ENCODE measurements at places on chromosomes 2 and 18.
A peak's percentile ranks its signal among the peaks of the same experiment; 100 is the strongest.

GRCh38 chr2:69556008-69556407, 87.5 kb downstream of the AAK1 start:
- no peak for DNase-seq

GRCh38 chr2:177195194-177195593, 17.4 kb upstream of the HNRNPA3 start:
- no peak for DNase-seq

DNA sequence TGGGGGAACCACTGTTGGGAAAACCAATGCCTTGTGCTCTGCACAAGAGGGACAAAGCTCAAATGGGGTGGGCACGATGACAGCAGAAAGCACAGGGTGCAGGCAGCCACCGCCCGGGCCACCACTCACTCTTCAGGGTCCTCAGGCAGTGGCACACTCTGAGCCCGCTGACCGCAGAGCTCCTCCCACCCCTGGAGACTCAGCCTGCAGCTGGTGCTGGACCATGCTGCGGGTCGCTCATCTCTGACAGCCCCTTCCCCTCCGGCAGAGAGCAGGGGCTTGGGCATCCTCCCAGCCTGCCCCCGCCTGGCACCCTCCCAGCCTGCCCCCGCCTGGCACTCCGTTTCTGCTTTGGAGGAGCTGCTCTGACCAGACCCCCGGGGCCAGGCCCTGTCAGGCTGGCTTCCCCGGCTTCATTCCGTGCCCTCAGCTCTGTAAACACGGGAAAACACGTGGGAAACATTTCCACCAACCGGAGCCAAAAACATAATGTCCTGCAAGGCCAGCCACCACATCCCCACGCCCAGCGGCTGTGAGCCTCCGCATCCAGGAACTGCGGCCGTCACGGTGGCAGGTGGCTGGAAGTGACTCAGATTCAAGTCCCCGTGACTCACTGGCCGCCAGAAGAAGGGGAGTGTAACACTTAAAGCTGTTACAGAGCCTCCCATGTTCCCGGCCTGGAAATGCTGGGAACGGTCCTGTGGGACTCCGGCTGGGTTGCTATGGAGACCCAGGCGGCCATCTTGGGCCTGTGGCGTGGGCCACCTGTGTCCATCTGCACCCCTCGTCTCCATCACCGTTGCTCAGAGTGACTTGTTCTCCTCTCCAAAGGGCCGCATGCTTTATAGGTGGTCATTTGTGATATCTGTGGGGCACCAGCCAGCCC, 6.8 kb upstream of the SNED1 start:
- peak; percentile 77 for DNase-seq

DNA sequence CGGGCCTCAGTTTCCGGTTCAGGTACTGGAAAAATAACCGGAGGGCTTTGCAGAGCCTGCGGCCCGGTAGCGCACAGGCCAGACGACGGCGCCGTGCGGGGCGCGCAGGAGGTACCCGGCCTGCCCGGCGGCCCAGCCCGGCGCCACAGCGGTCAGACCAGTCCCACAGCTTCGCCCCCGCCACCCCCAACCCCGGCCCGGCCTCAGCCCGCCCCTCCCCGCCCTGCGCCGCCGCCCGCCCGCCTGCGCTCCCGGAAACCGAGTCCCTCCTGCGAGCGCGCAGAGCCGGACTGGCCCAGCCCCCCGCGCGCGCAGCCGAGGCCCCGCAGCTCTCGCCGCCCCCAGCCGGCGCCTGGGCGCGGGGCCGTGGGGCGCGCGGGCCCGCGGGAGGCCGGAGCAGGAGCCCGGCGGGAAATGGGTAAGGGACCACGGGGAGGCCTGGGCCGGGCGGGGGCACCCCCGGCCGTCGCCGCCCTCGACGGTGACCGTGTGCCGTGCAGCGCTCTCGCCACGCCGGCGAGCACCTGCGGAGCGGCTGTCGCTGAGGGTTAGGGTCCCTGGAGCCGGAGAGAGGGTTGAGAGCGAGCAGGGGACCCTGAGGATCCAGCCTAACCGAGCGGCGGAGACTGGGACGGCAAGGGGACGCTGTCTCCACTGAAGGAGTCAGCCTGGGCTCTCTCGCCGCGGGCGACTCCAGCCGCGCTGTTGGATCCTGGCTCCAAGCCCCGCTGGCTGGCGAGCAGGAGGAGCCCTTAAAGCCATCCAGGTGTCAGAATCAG, 16.5 kb upstream of the PSD4 start:
- DNase-seq = peak; percentile 36

DNA sequence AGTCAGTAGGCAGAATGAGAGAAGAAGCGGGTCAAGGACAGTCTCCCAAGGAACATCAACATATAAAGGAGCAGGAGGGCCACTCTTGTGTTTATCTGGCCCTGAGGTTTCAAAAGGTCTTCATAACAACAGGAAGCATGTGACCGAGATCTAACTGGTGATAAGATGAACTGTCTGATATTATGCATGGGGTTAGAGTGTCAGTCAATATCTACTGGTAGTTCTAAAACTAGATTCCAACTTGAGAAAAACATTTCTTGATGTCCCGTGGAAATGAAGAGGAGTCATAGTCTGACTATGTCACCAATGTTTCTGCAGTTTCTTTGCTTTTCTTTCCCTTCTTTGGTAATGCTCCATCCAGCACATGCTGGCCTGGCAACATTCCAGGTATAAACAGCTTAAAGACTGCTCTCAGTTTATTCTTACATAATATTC, 77.5 kb upstream of the ITPRID2 start:
- DNase-seq = peak; percentile 85

- no peak for DNase-seq
Observed at GRCh38 chr2:43109261-43109743, 117.1 kb downstream of the ZFP36L2 start.

GRCh38 chr2:46644690-46645385, 165.5 kb downstream of the TMEM247 start:
- DNase-seq = peak; percentile 55

GRCh38 chr2:117786520-117786919, 28.0 kb upstream of the DDX18 start:
- no peak for DNase-seq

- DNase-seq = no peak
Observed at GRCh38 chr2:164811819-164812218, 29.8 kb downstream of the COBLL1 start.

DNA sequence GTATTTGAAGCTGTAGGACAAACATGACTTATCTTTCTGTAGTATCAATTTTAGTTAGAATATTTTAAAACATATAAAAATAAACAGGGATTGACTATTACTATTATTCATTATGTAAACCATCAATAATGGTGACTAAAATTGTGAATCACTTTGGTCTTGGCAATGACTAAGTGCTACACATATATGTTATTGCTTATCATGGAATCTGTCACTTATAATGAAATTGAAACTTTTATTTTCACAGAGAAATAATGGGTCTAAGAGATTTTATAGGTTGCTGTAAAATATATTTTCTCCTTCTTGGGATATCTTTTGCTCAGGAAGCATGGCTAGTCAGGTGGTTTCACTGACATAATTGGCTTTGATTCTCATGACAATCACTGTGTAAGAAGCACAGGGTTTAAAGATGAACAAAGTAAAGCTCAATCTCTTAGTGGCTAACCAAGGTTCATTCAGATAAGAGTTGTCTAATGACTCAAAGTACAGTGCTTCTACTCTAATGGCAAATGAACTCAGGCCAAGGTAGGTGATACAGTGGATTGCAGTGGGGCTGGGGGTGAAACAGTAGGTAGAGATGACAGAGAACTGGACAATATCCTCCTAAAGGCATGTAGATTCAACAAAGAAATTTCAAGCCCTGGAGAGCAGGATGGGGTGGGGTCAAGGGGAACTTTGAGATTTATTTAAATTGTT, 98.6 kb upstream of the FANCL start:
- DNase-seq = no peak

DNA sequence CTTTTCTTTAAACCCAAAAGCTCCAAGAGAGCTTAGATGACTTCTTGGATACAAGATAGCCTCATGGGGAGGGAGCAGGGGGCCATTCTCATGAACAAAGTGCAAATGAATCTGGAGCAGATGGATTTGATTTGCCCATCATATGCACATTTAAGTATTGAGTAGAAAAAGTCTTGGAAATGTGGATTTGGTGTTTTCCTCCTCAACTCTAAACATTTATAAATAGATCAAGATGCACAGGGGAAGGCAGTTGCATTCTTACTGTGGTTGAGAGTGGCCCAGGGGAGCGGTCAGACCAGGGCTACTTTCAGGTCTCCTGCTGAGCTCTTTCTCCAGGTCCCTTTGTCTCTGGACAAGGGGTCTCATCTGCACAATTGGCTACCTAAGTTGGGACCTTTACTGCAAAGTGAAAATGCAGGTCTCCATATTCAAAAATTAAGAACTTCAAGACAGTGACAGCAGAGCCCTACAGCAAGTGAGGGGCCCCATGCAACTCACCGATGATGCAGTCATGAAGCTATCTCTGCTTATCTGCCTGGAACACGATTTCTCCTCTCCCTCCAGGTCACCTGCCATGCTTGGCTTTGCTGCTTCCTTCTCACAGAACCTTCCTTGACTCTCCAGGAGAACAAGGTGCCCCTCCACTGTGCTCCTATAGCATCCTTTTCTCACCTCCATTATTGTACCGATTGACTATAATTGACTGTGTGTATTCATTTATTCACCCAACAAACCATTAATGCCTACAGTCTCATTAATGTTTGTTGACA, 145.4 kb downstream of the LPIN1 start:
- DNase-seq = no peak

- peak; percentile 50 for DNase-seq
Observed at GRCh38 chr2:106638043-106638442, 150.9 kb downstream of the CD8B2 start.

DNA sequence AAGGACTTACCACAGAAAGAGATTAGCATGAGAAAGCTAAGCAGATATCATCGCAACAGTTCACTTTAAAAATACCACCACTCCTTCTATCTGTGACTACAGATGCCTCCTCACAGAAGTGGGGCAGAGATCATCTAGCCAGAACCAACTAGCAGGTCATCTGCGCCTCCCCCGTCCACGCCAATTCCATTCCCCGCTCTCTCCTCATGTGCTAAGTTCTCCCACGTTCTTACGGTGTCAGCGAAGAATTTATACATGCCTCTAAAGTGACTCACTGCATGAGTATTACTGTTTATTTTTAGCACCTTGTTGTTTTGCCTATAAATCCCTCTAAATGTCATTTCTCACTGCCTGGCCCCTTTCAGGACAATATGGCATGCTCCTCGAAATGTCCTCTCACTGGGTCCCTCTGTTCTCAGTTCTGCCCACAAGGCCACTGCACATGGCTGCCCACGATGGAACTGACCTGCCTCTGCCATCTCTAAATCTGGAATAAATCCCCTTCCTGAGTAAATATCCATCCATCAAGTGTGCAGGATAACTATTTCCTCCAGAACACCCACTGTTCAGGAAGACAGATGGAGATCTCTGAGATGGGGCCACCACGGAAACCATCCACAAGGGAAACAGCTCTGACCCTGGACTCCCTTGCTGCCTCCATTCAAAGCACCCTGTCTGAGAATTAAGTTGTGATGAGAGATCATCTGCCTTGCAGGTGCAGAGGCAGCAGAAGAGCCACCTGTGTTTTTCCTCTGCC, 137.7 kb downstream of the IRS1 start:
- DNase-seq = peak; percentile 83

GRCh38 chr2:65636024-65636423, 203.6 kb upstream of the SPRED2 start:
- no peak for DNase-seq

GRCh38 chr18:70781860-70782453, 493.1 kb downstream of the SOCS6 start:
- peak; percentile 38 for DNase-seq

DNA sequence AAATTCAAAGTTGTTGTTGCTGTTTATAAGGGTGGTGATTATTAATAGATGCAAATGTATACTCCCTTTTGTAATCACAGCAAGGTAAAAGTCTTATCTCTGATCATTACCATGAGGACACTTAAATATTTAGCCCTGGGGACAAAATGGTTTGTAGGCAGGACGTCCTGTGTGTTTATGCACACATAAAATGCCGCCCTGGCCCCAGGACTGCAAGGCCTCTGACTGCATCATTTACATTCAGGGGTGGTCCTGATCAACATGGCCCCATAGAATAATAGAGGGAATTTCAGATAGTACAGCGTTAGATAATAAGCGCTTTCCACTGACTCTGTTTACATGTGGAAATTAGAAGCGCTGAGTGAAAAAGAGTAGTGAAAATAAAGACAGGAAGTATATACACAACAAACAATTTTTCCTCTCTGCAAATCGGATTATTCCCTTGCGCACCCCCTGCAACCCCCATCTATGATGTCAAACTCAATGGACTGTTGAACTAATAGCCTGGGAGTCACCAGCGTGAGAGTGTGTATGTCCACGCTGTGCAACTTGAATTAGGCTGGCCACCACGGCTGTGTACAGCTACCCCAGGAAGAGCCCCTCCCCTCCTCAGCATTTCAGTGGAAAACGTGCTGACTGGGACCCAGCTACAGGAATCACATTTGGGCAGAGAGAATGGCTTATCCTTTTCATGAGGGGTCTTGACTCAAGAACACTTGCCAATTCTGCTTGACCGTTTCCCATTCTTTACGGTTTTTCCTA, 291.5 kb downstream of the SOX11 start:
- DNase-seq = no peak

DNA sequence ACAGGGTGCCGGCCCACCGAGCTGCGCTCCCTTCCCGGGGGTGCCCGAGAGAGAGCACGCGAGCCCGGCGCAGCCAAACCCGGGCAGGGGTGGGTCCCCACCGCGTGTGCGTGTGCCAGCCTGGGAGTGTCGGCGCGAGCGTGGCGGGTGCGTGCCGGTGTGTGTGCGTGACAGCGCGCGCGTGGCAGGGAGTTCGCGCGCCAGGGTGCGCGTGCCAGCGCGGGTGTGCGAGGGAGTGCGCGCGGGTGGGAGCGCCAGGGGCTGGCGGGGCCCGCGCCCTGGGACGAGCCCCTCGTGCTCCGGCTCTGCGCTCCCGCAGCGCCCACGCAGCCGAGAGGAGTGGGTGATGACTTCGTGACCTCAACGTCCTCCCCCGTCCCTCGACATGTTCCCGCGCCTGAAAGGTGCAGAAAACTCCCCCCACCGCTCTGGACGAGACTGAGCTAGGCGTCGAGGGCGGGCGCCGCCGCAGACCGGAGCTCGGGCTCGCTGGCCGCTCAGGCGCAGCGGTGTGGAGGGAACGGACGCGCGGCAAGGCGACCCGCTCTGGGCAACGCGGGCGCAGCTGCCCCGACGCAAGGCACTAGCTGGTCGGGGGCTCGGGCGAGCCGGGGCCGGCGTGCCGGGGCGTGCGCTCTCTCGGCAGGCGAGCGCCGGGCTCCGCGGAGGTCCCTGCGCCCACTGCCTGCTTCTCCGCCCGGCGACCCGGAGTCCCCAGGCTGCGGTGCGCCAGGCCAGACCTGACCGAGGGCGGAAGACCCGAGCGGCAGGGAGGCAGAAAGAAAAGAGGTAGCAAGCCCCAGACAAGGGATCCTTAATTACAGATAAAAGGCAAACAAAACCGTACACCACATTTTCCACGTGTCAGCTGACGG, 582.8 kb downstream of the ZEB2 start:
- DNase-seq = peak; percentile 46

- no peak for DNase-seq
Observed at GRCh38 chr2:42757981-42758740, 5.8 kb downstream of the OXER1 start.

GRCh38 chr2:215664847-215665525, 229.1 kb upstream of the FN1 start:
- DNase-seq = peak; percentile 97

- peak; percentile 12 for DNase-seq
Observed at GRCh38 chr18:24875777-24876176, 415.3 kb downstream of the HRH4 start.

GRCh38 chr2:42464631-42465030, 29.2 kb downstream of the KCNG3 start:
- DNase-seq = no peak

- peak; percentile 54 for DNase-seq
Observed at GRCh38 chr2:105545730-105546627, 147.1 kb upstream of the FHL2 start.

- no peak for DNase-seq
Observed at GRCh38 chr2:424306-425171, 136.6 kb upstream of the ALKAL2 start.

GRCh38 chr2:195214072-195214471, 443.0 kb upstream of the SLC39A10 start:
- DNase-seq = no peak

Measured in fibroblast of skin of scalp (primary cell).